ENCODE measurements at places on chromosomes 4 and X.

DNA sequence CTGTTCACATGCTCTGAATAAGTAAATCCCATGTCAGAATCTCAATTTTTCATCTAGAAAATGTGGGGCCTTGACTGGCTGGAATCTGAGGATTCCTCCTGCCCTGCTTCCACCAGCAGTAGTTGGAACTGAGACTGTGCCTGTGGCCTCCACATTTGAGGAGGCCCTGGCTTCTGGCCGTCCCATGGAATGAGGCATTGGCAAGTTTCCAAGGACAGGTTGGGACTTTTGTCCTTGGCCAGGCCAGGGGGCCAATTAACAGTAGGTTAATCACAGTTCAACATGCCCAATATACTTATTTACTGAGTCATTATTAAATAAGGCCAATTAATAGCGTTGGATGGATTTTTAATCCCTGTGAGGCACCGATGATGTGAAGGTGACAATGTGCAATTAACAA lies 50.2 kb upstream of the GABRE start:
- DNase-seq: no peak

DNA sequence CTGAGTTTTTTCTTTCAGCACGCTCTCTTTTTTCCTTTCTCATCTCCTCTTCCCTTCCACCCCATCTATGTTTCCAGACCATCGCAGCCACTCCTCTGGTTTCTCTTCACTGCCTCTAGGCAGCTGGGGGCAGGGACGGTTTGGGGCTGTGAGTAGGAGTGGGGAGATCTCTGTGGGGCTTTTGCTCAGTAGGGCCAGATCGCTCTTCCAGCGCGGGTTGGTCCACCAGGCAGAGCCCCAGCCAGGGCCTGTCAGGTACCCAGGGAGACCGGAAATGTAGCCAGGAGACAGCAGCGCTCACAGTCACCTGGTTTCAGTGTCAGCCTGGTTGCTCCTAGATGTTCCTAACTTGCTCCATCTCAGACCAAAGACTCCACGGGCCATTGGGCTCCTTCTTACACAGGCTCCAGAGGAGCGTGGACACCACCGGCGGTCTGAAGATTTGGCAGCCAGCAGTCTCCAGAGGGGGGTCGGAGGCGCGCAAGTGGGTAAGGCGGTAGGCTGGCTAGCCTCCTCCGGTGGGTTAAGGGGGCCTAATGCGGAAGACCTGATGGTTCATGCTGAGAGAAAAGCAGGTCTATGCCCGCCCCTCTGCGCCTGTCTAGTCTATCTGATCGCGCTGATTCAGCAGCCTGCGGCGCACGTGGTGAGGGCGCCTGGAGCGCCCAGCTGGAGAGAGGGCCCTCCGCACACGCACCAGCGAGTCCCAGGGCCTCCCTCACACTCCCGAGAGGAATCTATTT lies 1.8 kb downstream of the FGF5 start:
- no peak for DNase-seq

DNA sequence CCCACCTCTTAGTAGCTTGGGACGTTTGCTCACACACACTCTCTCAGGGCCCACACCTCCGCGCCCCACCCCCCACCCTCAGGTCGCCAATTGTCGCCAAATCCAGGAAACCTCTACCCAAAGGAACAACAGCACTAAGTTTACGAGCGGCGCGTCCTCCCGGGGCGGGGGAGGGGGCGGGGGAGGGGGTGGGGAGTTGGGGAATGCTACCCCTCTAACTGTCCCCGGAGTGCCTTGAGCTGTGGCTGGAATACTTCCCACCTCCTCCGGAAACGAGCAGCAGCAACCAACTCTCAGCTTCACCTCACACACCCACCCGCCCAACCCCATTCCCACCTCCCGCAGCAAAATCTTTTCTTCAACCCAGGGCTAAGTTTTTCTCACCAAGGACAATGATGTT lies 135.6 kb upstream of the ZIC3 start:
- DNase-seq: no peak

GRCh38 chrX:154382483-154383069 lies 3.5 kb downstream of the EMD start:
- no peak for DNase-seq

- no peak for DNase-seq
Observed at GRCh38 chr4:164446516-164446915, 307.4 kb upstream of the SMIM31 start.
